Tibial nerve (tissue), 4 donors: ENCODE measurements at places on chromosomes 11 and 22. TPM values are rescaled to one million over a fixed set of nuclear protein-coding genes. Genes with fewer than 3 reads are reported as not detected.

DNA sequence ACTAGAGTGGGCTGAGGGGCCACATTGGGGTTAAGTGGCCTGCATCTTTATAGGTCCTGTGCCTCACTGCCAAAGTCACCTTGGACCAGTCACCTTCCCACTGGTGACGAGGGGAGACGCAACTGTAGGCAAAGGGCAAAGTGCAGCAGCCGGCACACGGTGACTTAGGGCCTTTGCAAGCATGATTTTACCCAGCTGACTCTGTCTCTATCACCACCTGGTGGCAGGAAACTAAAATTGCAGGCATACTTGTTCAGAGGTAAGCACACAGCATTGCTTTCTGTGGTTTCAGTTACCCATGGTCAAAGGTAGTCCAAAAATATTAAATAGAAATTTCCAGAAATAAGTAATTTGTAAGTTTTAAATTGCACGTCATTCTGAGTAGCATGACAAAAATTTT, 1164.4 kb downstream of the BRD1 start:
- no peak for DNase-seq

Gene DGCR6
- 7.4 TPM for total RNA-seq

DNA sequence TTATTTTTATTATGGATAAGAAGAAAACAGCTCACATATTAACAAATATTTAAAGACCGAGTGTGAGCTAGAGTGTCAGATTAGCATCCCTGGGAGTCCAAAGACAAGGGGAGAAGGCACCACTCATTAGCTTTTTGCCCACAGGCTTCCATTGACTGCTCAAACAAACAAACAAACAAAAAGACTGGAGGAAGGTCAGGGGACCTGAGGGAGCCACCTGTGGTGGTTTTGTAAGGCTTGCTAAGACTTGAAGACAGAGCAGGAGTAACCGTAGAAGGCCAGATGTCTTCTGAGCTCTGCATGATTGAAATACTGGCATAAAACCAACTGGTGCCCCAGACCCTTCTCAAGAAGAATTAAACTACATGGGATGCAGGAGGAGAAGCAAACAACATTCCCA, 395.2 kb upstream of the CNTN5 start:
- no peak for DNase-seq

- DNase-seq = peak; percentile 72
Measured at GRCh38 chr11:78419327-78419726, 1.7 kb upstream of the GAB2 start.

GRCh38 chr22:47100646-47101200, 338.3 kb downstream of the TBC1D22A start:
- no peak for DNase-seq

Gene PKDREJ
- under 0.01 TPM for total RNA-seq

- DNase-seq = no peak
Measured at GRCh38 chr22:49413551-49413950, 414.1 kb downstream of the BRD1 start.

GRCh38 chr22:24455751-24456426, 28.5 kb downstream of the ADORA2A start:
- peak; percentile 24 for DNase-seq

Gene MICAL3
- 45.4 TPM for total RNA-seq

GRCh38 chr11:37916331-37916730, 1318.3 kb upstream of the RAG2 start:
- no peak for DNase-seq

DNA sequence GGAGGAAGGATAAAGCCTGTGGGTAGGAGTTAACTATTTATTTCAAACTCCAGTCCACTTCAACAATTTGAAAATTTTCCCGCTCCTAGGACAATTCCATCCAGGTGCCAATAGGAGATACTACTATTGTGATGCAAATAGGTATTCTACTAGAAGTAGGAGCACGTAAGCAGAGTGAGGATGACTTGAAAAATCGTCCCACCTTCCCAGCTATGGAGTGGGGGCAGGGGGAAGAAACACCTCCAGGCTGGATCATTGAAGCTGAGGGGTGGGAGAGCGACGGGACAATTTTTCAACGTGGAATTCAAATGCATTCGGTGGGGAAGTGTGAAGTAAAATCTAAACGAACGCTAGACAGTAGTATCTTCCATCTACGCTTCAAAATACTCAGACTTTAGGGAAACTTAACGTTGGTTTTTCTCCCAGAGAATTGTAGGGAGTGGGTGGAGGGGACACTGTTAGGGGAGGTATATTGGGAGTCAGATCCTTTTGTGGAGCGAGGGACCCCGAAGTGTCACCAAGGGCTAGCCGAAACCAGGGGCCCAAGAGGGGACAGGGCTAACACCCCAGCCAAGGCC, 523 bp upstream of the ARHGAP42 start:
- DNase-seq = no peak

- no peak for DNase-seq
Measured at GRCh38 chr11:19947537-19948114, 212.6 kb downstream of the DBX1 start.

- no peak for DNase-seq
Measured at GRCh38 chr11:131925829-131926228, 555.4 kb downstream of the NTM start.

DNA sequence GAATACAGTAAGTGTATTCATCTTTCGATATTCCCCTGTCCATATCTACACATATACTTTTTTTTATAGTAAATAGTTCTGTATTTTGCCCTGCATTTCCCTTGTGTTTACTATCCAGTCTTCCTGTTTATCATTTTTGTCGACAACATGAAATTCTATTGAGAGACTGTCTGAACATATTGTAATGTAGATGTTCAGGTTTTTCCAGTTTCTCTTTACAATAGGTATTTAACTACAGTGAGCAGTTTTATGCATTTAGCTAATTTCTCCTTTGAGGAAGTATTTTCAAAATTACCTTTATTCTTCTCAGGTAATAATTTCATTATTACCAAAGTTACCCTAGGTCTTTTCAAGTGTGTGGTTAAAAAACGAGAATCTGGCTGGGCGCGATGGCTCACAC, 16.7 kb downstream of the PIK3IP1 start:
- DNase-seq = no peak

GRCh38 chr11:126707498-126707897, 293.1 kb downstream of the KIRREL3 start:
- no peak for DNase-seq

Gene APOA5
- total RNA-seq = not detected

DNA sequence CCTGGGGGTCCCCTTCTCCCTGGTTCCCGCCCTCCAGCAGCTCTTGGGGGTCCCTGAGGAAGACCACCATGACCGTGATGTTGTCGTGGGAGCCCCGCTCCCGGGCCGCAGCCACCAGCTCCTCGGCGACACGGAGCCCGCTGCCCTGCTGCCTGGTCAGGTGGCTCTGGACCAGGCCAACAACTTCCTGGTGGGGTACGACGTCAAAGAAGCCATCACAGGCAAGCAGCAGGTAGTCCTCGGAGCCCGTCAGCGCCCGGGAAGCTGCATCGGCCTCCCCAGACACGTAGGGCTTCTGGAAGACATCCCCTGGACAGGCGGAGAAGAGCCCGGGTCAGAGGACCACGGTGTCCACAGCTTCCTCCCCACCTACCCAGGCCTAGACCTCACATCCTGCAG, 29.5 kb downstream of the PPM1F start:
- DNase-seq = no peak

DNA sequence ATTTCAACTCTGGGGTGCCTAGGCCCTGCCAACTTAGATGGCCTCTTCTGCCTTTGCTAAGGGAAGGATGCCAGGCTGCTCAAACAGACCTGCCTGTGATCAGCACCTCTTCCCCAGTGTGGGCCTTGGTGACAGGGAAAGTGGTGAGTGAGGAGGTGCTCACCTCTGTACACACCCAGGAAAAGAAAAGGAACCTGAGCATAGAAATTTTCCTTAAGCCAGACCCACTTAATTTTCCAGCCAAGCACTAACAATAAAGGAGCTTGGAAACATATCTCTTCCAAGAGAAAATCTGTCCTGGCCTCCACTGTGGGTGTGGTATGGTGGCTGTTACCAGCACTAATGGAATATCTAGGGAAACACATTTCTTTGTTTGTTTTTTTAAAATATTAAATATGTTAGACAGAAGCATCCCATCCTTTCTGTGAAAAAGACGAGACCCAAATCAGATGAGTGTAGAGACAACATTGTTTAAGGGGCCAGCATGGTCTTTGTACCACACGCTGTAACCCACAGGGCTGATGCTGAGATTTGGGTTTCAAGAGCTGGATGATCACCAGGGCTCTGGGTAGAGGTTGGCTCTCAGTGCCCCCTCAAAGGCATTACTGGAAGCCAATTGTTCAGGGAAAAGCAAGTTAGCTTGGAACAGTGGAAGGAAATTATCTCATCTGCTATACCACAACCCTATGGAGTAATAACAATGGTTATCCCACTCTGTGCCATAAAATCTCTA, 472.2 kb downstream of the INSC start:
- DNase-seq = no peak

Gene TRIM44
- total RNA-seq = 46.7 TPM

Gene RBFOX2
- total RNA-seq = 75.3 TPM

- no peak for DNase-seq
Measured at GRCh38 chr11:84685976-84686375, 941.2 kb downstream of the DLG2 start.

DNA sequence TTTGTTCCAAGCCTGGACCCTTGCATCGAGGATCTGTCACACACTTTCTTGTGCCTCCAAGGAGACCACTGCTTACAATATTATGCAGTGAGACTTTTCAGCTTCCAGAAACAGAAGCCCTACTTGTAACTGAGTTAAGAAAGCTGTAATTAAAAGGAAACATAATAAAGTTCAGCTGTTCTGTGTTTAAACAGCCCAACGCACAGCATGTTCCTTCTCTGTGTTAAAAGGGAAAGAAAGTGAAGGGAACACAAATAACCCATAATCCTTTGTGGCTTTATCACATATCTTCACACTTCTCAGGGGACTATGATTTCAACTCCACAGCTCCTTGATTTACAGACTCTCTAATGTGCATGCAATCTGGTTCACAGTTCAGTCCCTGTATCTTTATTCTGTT, 200.3 kb upstream of the MTNR1B start:
- DNase-seq = no peak

- DNase-seq = no peak
Measured at GRCh38 chr11:36019005-36019596, 75.2 kb downstream of the LDLRAD3 start.

DNA sequence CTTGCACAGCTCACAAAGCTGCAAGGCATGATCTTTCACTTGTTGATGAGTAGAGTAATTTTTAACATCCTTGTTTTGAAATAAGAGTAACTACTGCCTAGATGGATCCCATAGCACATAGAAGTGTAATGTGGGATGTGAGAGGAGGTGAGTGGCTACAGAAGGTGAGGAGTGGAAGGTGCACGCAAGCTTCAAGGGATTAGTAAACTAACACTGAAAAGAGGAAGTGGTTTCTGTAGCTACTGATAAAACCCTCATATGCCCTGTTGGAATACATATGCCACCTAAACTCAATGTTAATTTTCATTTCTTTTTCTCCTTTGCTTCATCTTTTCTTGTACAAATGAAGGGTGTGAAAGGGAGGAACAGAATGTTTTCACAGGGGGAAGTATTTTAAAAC, 22.0 kb upstream of the CTSC start:
- no peak for DNase-seq

- no peak for DNase-seq
Measured at GRCh38 chr11:117095284-117096161, 2.7 kb downstream of the SIK3 start.

DNA sequence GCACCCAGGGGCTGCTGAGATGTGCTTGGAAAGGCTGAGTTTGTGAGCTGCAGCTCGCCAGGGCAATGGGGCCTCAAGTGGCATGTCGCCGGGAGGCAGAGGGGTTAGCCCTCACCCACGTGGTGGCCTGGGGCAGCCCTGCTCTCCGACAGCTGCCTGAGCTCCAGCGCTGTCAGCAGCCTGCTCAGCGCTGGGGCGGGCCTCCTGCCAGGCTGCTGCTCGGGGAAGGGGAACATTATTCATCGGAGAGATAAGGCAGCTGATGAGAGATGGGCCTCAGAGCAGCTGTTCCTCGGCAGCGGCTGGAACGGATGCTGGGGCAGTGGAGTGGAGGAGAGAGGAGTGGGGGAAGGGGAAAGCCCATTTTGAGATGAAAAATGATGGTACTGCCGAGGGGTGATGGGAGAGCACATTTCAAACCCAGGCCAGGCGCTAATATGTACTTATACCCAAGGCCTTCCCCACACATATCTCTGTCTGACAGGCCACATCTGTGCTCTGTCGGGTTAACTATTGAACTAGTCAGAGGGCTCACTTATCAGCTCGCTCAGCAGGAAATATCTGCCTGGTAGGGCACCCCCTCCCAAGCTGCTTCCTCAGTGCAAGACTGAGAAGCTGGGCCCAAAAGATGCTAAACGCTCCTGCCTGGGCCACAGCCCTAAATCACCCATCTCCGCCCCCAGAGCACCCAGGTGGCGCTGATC, 79.5 kb downstream of the TIMP3 start:
- DNase-seq = no peak

Gene MRGPRE
- not detected for total RNA-seq

GRCh38 chr11:20042811-20043341, 117.4 kb downstream of the DBX1 start:
- DNase-seq = no peak

- DNase-seq = no peak
Measured at GRCh38 chr22:43625242-43625641, 186.9 kb downstream of the EFCAB6 start.

Gene SLC5A4
- total RNA-seq = 0.21 TPM

GRCh38 chr22:36136988-36137387, 23.6 kb downstream of the APOL3 start:
- no peak for DNase-seq

DNA sequence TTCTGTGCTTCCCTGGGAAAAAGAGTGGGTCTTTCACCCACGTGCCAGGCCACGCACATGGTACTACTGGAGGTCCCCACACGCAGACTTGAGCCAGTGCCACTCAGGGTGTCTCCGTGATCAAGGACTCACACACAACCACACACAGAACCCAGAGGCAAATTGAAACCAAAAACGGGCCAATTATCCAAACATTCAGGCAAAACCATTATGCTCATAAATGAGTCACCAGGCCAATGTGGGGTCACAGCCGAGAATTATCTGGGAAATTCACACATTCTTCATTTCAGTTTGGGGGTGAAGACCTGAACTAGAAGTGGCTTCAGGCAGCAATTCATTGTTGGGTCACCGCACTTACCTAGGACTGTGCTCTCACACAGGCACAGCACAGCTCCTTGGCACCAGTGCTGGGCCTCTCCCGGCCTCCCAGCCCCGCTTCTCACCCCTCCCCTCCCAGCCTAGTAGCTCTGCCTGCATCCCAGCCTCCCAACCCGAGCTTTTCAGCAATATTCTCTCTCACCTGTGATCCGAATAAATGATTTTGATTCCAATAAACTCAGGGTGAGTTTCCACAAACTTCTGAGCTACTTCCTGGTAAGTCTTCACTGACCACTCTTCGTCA, 28.0 kb downstream of the ADA2 start:
- no peak for DNase-seq

DNA sequence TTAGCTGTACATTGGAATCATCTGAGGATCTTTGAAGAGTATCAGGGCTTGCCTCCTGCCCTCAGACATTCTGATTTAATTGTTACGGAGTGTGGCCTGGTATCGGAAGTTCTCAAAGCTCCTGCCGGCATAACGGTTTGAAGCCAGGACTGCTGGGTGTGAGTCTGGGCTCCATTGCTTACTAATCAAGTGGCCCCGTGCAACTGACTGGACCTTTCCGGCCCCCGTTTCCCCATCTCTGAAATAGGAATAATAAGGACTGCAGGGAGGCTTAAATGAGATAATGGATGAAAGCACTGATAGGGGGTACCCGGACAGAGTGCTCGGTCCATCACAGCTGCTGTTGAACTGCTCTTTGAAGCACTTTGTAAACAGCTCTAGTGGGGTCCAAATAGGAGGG, 1.7 kb downstream of the PLEKHB1 start:
- no peak for DNase-seq
